ENCODE measurements at places on chromosomes 2 and 18.

GRCh38 chr2:120239488-120240287, 13.0 kb upstream of the RALB start:
- no peak for DNase-seq

DNA sequence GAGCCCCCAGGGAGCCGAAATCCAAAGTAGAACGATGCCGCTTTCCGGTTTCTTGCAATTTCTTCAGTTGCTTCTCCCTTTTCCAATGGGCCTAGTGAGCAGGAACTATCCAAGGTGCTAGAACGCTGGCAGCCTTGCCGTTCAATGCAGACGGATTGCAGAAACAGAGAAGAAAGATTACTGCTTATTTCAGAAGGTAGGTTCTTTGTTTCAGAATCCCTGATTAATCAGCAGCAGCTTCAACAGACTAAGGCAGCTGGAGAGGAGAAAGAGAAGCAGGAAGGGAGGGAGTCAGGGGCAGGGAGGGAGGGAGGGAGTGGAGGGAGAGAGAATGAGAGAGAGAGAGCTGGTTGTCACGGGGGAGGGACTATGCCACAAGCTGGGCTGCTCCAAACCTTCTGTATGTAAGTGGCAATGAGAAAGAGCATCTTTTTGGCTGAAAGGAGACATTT, 576 bp downstream of the NYAP2 start:
- no peak for DNase-seq

- no peak for DNase-seq
These were observed 15.8 kb downstream of the BOLA3 start for GRCh38 chr2:74131901-74132300.

DNA sequence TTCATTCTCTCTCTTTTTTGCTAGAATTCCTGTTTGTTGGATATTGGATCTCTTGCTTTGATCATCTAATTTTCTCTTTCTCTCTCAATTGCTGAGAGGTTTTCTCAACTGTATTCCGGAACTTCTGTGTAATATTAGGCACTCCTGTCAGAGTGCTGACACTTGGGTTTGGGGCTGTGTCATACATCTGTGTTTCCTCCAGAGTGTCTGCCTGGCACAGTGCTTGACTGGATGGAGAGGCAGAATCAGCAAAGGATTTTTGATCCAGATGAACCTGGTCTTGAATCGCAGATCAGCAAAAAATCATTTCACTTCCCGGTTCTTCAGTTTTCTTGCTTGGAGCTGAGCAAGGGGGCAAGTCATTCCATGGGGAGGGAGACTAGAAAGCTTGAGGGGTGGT, 87.7 kb upstream of the CXCR4 start:
- no peak for DNase-seq

- no peak for DNase-seq
These were observed 533 bp downstream of the CXCR4 start for GRCh38 chr2:136117391-136117841.

- DNase-seq: no peak
These were observed 88.3 kb downstream of the CAMKMT start for GRCh38 chr2:44450082-44450481.

DNA sequence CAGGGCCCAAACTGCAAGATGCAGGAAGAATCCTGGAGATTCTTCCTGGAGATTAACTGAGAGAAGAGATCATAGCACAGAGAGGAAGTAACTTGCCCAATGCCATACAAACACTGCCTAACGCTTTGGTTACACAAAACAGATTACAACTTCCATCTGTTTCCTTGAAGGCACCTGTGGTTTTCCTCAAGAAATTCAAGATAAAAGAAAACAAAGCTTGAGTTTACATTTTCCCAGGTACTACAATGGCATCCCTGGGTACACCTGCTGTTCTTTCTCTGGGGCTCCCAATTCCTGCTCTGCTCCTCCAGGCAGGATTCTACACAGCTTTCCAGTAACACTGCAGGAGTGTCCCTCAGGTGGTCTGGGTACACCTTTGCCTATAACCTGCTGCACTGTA, 781.9 kb upstream of the ID2 start:
- DNase-seq: no peak

GRCh38 chr18:34848156-34848555, 138.1 kb downstream of the DTNA start:
- DNase-seq: no peak

DNA sequence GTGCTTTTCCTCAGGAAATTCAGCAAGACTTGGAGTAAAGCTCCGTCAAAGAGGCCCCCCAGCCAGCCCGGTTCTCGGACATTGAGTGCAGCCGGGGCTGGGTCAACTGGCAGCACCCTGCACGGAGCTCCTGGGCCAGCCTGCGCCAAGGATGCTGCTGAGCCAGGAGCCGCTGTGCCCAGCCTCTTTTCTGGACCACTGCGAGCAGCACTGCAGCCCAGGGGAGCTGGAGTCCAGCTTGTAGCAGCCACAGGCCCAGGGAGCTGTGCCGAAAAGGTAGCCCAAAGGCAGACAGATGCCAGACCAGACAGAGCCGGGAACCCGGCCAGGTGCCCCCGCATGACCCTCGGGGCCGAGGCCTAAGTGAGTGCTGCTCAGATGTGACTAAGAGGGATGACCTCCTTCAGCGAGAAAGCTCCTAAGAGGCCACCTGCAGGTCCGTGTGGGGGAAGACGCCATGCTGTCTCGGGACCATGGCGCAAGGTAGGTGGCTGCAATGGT, 7.3 kb downstream of the CLHC1 start:
- DNase-seq: no peak

- no peak for DNase-seq
These were observed 59.5 kb upstream of the SP3 start for GRCh38 chr2:174024524-174025270.

GRCh38 chr2:129378186-129378585, 601.3 kb upstream of the RAB6C start:
- no peak for DNase-seq

DNA sequence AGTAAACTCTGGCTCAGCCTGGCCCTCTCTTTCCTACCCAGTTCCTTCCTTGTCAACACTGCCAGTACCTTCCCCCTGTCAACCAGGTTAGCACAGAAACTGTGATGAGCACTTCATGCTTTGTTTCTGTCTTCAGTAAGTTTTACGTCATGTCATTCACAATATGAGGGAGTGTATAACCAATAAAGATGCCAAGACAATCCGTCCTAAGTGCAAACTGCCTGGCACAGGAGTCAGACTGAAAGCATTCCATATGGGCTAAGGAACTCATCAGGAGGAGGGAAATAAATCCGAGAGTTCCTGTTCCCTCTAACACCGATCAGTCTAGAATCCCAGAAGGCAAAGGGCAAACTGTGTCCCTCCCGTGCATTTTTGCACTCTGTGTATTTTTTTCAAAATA, 507.2 kb downstream of the CMPK2 start:
- no peak for DNase-seq

DNA sequence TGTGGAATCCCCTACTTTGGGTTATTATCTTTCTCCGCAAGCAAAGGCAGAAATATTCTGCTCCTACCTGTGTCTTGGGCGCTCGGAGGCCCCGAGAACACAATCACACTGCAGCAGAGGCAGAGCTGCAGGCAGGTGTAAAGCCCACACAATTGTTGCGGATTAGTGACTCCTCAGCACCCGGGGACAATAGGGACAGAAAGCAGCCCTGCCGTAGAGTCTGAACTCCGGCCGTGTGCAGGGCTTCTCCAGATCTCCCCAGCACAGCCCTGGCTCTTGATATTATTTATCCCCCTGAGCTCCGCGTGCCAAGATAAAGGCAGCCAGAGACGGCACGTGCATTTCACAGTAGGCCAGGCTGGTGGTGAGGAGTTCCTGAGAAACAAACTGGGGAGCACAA, 229.2 kb downstream of the EN1 start:
- no peak for DNase-seq

- DNase-seq: no peak
These were observed 86.7 kb upstream of the CTAGE1 start for GRCh38 chr18:22504251-22505030.

DNA sequence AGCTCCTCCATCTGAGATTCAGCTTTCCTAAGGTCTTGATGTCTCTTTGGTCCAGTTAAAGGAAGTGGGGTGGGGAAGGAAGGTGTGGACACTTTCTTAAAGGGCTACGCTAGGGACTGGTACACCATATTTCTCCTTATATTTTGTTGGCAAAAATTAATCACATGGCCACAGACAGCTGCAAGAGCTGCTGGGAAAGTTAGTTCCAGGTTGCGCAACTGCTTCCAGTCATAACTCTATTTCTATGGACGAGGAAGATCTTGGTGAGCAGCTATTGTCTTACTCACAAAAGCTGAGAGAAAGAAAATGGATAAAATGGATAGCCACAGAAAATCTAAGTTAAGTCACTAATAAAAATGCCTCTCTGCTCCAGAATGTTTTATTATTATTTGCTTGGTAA, 60.7 kb upstream of the PPM1B start:
- DNase-seq: no peak
